ENCODE measurements at places on chromosomes 3 and 15. TPM values are rescaled to one million over a fixed set of nuclear protein-coding genes. Genes with fewer than 3 reads are reported as not detected.

DNA sequence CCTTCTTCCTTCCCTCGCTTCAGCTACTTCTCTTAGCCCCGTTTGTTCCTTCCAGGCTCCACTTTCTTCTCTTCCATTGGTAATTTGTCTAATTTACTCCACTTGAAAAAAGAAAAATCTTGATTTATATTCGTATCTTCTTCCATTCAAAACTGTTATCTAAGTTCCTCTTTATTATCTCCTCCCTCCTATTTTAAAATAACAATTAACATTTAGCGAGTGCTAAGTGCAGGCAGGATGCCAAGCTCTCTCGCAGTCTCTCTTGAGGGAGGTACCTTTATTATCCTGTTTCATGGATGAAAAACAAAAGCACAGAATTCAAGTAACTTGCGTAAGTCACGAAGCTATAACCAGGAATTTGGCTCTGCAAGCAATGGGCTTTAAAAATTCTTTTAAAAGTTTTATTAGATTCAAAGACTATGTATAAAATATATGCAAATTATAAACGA, 418.9 kb upstream of the NAALADL2 start:
- DNase-seq: peak; percentile 29

GRCh38 chr15:70473581-70474370, 289.6 kb downstream of the UACA start:
- peak; percentile 11 for DNase-seq

DNA sequence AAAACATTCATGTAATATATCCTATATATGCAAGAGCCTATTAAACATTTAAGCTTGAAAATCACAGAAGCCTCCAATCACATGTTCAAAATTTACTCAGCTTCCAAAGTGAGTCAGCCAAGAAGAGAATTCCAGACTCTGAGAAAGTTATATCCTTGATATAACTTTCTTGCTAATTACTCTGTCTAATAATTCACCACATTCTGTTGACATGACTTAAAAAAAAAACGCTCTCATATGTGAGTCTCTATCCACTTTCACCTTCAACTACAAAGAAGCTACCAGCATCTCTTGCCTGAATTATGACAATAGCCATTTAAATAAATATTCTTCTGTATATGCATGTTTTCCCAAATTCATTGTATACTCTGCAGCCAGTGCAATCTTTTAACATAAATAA, 1116.3 kb upstream of the CADM2 start:
- no peak for DNase-seq

DNA sequence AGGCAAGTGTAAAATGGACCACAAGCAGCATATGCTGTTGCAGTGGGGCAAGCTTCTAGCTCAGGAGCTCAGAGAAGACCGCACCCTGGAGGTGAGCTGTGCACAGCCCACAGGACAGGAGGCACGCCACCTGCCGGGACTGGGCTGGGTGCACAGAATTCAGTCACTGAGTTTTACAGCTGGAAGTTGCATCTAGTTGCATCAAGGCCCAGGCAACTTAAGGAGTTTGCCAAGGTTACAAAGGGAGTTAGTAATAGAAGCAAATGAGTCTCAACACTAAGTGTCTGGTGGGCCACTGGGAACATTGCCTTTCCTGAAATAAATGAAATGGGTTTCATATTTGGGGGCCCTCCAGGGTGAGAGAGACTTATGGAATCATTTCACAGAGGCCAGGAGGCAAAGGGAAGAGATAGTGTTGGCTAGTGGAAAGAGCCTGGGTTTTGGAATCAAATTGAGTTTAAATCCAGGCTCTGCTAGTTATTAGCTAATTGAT, 36.0 kb upstream of the TIMP4 start:
- no peak for DNase-seq

PTX3 gene
- 4.7 TPM for total RNA-seq

DYNLT2B gene
- total RNA-seq: 11.7 TPM

TNFAIP8L3 gene
- 3.9 TPM for total RNA-seq
